ENCODE measurements at places on chromosomes 5 and 9.

GRCh38 chr5:160555971-160556631, 134.4 kb downstream of the PTTG1 start:
- DNase-seq: no peak

- DNase-seq: no peak
Measured at GRCh38 chr5:170184737-170185136, 48.0 kb upstream of the C5orf58 start.

GRCh38 chr5:139415221-139415861, 11.5 kb upstream of the SPATA24 start:
- DNase-seq: no peak

DNA sequence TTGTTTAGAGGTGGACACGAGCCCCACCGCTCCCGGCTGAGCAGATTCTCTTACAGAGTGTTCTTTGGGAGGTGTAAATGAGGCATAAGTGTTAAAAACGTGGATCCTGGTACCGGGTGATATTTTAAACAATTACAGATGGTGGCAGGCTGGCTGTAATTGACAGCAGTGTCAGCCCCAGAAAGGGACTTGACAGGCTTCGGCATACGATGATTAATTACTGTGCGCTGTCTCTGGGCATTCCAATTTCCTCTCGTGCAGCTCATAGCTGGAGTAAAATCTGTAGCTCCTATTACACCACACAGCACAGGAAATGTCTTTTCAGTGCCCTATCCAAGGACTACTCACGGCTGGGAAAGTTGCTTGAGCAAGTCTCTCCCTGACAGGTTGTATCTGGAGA, 305.4 kb upstream of the IRX2 start:
- DNase-seq: no peak

DNA sequence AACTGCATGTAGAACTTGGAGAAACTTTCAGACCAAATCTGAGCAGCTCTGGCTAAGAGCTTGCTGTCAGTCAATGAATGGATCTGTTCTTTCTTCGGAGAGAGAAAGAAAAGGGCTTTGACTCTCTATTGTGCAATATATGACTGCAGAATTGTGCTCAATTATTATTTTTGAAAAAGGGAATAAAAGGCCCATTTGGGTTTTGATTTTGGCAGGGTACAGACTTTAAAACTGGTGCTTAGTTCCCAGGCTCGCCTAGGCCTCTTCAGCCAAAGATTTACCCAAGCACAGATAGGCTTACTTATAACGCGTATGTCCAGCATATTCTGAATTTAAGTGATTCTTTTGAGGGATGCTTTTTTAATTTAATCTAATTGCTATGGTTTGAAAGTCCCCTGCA, 59.3 kb downstream of the RETREG1 start:
- DNase-seq: no peak

DNA sequence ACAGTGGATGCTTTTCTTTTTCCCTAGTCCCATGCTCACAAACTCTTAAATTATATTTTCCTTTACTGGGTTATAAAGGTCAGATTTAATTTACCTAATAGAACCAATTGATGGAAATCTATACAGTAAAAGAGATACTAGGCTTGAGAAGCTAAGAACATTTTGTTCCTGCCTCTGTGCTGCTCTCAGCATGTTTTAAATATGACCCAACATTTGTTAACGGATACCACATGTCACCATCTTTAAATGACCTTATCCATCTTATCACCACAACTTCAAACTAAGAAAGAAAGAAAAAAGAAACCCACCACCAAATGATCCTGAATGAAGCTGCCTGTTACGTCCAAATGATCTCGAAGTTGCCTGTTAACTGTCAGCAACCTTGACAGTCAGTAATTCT, 334.7 kb upstream of the ZNF608 start:
- no peak for DNase-seq

GRCh38 chr9:121876255-121876654, 216.9 kb downstream of the TTLL11 start:
- no peak for DNase-seq

DNA sequence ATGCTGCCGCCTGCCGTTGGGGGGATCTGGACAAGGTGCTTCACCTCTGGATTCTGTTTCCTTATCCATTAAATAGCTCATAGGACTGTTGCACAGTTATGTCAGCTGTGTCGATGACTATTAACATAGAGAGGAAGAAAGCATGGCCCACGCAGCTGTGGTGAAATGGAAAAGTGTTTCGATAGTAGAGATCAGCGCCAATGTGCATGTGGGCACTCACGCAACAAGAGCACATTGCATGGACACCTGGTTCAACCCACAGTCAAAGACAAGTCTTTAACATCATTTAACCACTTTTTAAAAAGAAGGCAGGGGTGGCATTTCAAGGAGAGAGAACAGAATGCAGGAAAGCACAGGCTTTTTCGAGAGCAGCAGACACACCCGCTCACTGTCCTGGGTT, 107.6 kb downstream of the ADCY2 start:
- no peak for DNase-seq

DNA sequence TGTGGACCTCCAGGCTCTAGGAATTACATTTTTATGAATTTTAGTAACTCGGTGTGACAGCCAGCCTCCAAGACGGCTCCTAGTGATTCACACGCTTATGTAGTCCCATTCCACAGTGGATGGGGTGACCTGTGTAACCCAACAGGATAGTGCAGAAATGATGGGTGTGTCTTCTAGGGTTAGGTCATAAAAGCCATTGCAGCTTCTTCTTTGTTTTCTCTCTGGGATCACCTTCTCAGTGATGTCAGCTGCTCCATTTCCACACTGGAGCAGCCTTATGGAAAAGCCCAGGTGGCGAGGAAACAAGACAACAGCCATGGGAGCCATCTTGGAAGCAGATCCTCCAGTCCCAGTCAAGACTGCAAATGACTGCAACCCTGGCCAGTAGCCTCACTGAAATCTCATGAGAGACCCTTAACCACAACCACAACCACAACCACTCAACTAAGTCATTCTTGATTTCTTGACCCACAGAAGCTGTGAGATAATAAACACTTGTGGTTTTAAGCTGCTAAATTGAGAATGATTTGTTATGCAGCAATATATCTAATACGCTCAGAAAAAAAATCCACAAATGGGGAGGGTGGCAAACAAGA, 5.1 kb upstream of the GNPDA1 start:
- no peak for DNase-seq

GRCh38 chr9:121886759-121887485, 206.2 kb downstream of the TTLL11 start:
- no peak for DNase-seq

- DNase-seq: no peak
Measured at GRCh38 chr9:92486371-92486770, 4.1 kb upstream of the ASPN start.

GRCh38 chr5:20497356-20497755, 509.4 kb upstream of the CDH18 start:
- no peak for DNase-seq

- no peak for DNase-seq
Measured at GRCh38 chr5:111517853-111518501, 5.6 kb upstream of the STARD4 start.

DNA sequence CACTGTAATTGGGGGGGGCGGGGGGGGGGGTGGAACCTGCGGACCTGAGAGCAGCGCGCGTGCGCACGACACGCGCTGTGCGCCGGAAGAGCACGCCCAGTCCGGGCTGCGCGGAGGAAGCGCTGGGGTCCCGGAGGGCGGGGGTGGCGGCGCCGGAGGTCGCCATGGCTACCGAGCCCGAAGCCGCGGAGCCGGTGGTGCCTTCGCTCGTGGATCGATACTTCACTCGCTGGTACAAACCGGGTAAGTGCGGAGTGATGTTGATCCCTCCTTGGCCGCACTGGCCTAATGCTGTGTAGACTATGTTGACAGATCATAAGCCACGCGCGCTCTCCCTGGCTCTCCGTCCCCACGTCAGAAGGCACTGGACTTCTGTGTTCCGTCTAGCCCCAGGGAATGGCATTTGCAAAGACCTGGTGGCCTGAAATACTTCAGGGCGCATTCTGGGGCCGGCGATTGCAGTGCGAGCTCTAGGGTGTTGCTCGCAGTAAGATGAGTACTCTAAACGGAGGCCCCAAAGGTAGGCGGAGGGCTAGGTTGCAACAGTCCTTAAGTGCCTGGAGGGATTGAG, at the start of gene ABITRAM:
TSS of gene ABITRAM (plus strand) at position 78 of the 571 bp plus-strand sequence. CDS start at position 165, 87 bp downstream.
- DNase-seq: peak; percentile 80

DNA sequence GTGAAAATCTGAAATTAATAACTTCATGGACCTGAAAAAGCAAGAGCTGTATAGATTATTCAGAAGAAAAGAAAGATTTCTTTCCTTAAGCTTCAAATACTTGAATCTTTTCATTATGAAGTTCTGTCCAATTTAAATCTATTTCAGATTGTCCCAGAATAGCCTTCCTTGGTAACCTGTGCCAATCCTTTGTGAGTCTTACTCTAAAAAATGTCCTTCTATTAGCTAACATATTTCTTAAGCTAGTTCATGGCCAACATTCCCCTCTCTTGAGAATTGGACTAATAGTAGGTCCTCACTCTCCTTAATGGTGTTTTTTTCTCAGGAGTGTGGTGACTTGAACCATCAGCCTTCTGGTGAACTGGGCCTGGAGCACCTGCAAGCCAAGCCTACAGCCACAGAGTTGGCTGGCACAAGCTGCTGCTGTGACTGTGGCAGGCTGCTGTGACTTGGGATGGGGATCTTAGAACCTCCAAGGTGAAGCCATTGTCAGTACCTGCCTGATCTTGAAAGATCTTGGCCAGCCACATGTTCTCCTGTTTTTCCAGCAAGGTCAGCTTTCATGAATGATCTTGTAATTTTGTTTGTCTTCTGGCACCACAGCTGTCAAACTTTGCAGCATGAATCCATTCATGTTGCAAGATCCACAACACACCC, 262.6 kb upstream of the MAP3K1 start:
- DNase-seq: no peak

- no peak for DNase-seq
Measured at GRCh38 chr5:74325866-74326265, 314.7 kb downstream of the ENC1 start.

DNA sequence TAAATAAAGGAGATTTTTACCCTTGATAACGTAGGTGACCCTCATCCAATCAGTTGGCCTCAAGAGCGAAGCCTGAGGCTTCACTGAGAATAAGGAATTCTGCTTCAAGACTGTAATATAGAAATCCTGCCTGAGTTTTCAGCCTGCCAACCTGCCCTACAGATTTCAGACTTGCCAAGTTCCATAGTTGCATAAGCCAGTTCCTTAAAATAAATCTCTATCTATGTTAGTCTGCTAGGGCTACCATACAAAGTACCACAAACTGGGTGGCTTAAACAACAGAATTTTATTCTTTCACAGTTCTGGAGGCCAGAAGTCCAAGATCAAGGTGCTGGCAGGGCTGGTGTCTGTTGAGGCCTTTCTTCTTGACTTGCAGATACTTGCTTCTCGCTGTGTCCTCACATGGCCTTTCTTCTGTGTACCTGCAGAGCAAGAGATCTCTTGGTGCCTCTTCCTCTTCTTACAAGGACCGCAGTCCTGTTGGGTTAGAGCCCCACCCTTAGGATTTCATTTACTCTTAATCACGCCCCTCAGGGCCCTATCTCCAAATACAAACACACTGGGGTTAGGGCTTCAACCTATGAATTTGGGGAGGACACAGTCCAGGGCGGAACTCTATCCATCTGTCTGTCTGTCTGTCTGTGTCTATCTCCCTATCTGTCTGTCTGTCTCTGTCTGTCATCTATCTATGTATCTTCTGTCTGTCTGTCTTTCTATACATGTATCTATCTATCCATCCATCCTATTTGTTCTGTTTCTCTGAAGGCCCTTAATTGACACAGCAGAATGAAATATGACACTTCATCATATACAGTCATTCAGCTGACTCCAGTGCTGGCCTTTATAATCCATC, 17.0 kb upstream of the CMBL start:
- no peak for DNase-seq

GRCh38 chr5:30918171-30918570, 275.3 kb upstream of the CDH6 start:
- no peak for DNase-seq

- no peak for DNase-seq
Measured at GRCh38 chr9:90477535-90477934, 165.1 kb downstream of the DIRAS2 start.

DNA sequence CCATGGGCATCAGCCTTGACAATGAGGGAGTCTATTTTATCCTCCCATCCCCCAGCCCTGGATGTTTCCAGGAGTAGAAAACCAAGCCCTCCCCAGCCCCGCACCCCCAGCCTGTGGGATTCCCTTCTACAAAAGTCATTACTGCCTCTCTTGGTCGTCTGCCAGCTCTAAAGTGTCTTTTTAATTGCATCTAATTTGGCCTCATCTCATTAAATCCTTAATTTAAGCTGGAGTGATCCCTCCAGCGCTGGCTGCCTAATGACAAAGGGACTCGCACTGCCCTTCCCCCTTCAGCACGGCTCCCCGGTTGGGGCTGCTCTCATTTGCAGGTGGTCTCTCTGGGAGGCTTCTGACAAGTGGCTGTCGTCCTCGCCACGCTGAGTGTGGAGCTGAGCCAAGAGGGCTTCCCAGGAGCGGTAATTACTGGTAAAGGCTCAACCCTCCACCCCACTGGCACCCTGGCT, 107.9 kb upstream of the ALDH1B1 start:
- DNase-seq: no peak

DNA sequence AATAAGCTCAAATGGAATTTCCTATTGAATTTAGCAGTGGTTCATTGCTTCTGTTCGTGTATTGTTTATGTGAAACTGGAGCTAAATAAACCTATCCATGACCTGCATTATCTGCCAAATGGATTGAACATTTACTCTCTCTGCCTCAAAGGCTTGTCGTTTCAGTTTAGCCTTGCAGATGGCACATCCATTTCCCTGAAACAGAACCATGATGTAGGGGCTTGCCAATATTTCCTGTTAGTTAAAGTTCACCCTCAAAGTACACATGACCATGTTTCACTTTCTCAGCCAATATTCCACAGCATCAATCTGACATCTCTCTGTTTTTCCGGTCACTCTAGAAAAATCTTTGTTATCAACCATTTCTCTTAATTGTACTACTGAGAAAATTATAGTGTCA, 545.3 kb downstream of the TAF11L14 start:
- no peak for DNase-seq

DNA sequence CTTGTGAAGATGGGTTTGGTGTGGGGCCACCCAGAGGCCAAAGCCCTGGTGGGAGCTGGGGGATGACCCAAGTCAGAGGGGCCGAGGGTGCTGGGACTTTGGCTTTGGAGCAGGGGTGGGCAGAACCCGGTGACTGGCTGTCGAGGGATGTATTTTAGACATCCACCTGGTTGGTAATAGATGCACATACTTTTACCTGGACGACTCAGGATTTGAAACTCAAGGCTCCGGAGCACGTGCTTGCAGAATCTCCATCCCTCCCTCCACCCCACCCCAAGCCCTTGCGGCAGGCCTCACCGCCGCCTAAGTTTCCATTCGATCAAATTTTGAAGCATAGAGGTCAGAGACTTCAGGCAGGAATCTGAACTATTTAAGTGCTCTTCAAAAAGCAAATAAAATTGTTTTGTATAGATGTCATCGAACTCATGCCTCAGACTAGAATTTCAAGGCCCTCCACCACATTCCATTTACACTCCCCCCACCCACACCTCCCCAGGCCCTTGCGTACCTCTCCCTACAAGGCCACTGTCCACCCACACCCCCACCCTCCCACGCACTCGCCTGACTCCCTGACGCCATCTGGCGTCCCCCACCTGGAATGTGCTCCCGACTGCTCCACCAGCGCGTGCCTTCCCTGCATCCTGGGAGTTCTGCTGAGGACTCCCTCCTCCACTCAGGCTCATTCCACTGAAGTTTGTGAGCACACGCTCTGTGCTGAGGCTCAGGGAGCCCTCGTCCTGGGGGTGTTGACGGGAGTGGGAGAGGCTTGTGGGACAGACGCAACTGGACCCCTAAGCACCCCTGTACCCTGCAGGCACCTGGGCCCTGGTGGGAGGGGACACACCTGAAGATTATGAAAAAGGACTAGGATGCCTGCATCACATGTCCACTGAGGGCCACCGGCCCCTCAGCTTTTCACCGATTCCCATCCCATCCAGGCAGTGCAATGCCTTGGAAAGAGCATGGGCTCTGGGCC, 56.4 kb upstream of the RPL26L1 start:
- DNase-seq: no peak
